ENCODE measurements at places on chromosomes 3 and 15.

DNA sequence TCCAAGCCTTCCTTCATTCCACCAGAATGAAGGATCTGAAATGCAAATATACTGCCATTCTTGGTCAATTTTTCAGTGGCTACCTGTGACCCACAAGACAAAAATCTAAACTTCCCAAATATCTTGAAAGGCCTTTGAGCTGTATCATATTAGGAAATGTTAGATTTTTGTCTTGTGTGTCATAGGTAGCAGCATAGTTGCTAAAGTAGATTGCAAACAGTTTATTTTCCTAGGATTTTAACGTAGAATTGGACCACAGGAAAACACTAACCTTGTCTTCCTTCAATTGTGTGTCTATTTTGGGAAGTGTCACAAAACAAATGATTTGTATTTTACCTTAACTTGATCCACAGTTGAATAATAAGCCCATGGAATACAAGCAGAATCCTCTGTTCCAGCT is 42.4 kb downstream of the CP start:
- no peak for DNase-seq

GRCh38 chr3:161395115-161396012 is 24.0 kb upstream of the SPTSSB start:
- DNase-seq = no peak

GRCh38 chr3:171678971-171679492 is 131.3 kb downstream of the PLD1 start:
- DNase-seq = peak; percentile 86

DNA sequence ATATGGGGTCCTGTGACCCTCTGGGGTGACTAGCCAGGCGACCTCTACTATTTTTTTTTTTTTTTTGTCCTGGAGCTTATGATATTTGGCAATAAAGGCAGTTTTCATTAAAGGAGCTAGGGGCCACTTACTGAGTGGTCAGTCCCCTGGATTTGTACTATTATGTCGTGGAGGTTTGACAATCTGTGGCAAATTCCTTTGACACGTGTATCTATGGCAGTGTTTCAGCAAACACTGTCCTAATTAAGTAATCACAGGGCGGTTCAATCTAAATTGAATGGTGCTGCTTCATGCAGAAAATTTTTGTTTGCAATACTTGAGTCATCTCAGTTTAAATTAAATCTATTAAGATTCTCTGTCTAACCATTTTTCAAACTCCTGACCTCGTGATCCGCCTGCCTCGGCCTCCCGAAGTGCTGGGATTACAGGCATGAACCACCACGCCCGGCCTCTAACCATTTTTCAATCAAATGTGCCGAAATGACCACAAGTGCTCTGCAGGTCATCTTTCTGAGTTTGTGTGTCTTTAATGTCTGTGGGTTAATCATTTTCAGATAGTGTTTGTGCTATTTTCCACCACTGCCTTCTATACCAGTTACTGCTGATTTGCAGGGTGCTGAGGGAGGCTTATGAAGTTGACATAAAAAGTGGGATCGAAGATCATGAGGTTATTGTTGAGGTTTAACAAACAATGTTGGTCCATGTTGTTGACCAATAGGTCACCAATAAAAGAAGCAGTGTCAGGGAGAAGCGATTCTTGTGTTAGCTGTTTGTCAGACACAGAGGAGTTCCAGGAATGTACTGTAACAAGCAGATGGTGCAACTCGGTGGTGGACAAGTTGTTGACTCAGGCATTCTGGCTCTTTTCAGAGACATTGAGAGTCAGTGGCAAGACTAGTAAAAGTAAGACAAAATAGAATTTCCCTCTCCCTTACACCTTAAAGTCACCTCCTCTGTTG is 18.6 kb upstream of the SLC2A2 start:
- DNase-seq = no peak

DNA sequence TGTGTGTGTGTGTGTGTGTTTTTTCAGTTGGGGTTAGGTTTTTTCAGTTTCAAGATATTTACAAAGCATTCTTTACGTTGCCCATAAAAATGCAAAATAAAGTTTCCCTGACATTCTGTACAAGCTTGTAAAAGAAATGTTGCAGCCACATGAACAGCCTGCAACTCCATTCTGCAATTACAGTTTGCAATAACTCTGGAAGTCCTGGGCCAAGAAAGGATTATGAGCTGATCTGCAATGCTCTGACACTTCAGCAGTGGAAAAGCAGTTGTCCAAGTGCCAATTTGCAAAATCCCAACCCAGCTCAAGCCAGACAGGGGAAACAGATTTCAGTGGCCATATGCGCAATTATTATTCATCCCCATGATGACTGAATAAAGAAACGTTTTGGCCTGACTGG is 322.1 kb downstream of the MEX3B start:
- no peak for DNase-seq

DNA sequence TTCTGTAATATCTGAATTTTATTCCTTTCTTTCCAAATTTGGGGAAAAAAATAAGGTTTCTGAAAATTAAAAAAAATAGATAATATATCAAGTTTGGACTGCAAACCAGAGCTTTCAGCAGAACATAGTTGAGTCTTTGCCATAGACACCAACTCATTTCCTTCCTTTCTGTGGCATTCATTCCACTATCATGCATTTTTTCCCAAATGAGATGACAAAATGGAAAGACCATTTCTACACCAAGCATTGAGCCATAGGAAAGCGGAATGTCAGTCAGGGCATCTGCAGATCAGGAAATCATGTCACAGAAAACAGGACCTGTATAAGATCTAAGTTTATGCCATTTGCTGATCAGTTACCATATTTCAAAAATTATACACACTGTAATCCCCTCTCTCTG is 333.3 kb upstream of the THBS1 start:
- no peak for DNase-seq

- no peak for DNase-seq
Observed at GRCh38 chr3:15708882-15709677, 88.7 kb downstream of the ANKRD28 start.

- DNase-seq = peak; percentile 47
Observed at GRCh38 chr15:40769274-40770146, at the start of gene C15orf62. Gene C15orf62 (plus strand): TSS chr15:40769980. CDS start chr15:40770496, 516 bp downstream.

DNA sequence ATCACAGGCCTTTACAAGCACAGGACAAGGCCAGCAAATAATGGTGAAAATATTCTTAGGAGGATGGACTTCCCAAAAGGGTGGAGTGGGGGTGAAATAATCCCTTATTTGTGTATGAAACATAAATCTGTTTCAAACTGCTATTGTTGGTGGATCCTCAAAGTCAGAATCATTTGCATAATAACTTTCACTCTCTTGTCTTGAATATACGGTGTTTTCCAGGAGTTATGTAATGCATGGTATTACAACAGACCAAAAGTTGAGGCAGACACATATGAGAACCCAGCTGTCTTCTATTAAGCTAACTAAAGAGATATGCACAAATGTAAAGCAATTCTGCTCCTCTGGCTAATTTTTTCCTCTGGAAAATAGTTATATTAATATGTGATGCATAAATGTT is 57.7 kb downstream of the PRTG start:
- no peak for DNase-seq

DNA sequence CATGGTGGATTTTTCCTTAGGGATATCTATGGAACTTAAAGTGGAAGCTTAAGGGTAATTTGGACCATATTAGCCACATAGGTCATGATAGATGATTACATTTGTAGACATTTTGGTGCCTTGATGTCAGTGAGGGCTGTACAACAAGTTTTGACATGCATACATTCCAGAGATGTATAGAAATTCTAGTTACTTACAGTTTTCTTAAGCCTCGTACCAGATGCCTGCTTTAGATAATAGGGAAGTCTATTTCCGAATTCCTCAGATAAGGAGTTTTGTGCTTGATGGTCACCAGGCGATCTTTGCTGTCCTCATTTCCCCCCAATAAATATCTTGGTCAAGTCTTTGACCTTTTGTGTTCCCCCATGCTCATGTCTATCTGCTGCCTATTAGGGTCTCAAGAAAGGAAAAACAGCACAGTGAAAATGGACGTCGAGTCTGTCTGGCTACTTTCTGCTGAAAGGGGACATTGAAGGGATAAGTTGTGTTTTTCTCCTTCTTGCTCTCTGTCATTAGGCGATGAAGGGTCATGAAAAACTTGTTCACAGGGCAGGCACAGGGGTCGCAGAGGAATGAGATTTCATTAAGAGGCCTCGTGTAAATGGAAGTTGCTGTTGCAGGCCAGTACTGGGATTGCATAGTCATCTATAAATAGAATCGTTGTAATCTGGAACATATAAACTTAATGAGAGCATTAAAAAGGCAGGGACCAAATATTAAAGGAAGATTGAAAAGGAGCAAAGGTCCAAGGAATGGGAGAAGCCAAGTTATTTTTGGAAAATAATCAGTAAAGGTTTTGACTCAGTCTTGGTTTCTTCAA is 20.0 kb upstream of the SENP7 start:
- no peak for DNase-seq

GRCh38 chr15:99586121-99586520 is 20.3 kb downstream of the MEF2A start:
- DNase-seq = no peak

- no peak for DNase-seq
Observed at GRCh38 chr15:67843571-67844387, 3.9 kb upstream of the RNU6-1 start.

DNA sequence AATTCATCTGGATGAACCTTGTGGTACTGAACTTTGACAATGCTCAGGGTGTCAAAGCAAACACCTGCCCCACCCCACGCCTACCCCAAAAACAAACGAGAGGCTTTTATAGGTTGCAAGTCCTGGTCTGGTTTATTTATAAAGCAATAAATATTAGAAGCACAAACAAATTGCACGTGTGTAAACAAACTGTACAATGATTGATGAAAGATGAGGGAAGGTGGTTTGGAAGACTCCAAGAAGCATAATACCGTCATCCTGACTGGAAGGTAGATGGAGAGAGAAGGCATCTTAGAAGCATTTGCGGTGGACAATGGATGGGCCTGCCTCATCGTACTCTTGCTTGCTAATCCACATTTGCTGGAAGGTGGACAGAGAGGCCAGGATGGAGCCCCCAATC is 5.2 kb downstream of the ACTC1 start:
- peak; percentile 32 for DNase-seq

DNA sequence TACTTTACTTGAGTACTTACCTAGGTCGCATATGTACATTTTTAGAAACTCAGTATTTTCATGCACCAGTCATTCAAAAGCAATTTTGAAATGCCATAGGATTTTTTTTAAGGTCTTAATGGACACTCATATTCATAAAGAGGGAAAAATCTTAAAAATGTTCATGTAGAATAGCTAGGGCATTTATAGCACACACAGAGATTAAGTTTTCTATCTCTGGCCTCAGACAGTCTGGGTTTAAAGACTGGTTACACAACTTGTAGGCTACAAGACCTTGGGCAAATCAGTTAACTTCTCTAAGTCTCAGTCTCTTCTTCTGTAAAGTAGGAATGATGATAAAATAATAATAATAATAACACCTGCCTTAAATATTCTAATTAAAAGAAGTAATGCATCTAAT is 48.5 kb upstream of the UBP1 start:
- DNase-seq = no peak

DNA sequence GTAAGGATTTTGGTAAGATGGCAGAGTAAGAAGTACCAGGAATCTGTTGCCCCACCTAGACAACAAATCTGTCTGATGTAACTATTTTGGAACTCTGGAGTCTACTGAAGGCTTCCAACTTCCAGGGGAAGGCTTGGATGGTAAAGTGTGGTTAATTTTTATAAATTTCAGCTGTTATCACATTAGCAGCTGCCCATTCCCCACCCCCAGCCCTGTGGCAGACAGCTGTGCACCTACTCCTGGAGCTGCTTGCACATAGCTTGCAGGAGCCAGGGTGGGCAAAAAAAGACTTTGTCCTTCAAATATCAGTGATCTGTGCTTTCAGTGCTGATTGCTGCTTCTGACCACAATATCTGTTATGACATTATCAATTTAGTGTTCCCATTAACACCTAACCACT is 47.4 kb downstream of the FRMD5 start:
- DNase-seq = no peak

DNA sequence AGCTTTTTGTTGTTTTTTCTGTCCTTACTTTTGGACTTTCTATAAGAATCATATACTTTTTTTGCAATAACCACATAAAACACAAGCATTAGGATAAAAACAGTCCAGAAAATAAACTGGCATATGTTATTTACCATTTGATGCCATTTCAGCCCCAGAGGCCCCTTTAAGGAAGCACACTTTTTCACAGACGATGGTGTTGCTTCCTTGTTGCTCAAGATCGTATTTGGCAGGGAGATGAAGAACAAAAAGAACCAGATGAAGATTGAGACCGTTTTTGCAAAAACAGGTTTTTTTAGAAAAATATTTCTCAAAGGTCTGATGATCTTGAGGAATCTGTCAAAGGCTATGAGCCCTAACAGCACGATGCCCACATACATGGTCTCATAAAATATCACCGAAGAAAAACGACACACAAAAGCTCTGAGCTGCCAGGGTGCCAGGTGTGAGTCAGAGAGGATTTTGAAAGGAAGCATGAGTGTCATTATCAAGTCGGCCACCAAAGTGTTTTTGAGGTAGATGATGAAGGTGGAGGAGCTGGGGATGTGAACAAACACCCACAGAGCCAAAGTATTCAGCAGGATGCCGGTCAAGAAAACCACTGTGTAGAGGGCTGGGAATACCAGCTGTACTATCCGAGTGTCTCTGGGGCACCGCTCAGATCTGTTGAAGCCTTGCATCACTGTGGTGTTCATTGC is 902 bp downstream of the P2RY13 start:
- DNase-seq = peak; percentile 19

DNA sequence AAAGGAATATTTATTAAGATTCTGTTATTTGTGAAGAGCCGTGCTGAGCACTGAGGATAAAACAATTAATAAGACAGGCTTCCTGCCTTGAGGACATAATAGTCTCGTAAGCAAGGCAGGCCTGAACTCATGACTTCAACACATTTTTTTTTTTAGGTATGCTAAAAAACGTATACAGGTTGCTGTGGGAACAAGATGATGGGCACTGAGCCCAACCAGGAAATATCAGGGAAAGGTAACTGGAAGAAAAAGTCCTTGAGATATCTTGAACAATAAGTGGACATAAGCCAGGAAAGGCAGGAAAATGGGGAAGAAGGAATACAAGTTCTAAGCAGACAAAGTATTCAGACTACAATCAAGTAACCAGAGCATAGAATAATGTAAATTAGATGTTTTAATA is 26.1 kb downstream of the CERS3 start:
- DNase-seq = no peak

DNA sequence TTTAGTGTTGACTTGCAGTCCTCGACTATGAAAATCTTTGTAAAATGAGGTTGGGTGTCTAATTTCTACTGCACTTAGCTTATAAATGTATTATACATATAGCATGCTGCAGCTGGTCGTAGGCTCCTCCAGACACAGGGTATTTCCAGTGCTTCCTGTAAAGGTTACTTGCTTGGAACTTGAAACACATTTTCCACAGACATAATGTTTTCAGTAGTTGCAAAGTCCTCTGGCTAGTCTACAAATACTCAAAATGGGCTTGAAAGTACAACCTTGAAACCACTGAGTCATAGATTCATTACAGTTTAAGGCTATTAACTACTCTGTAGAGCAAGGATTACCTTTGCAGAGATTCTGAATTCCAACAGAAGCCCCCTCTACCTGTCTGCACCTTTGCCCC is 464.1 kb downstream of the RAP2B start:
- DNase-seq = no peak

GRCh38 chr3:71062952-71063772 is 520.4 kb downstream of the FOXP1 start:
- peak; percentile 92 for DNase-seq

- no peak for DNase-seq
Observed at GRCh38 chr3:195255571-195256501, 15.1 kb downstream of the XXYLT1 start.
